ENCODE measurements at places on chromosomes 16 and 17.

- no peak for DNase-seq
Measured at GRCh38 chr17:44829523-44830358, at the start of gene GJC1. TSS of gene GJC1 (minus strand) at chr17:44830287. CDS start at chr17:44805817, 24,470 bp downstream.

DNA sequence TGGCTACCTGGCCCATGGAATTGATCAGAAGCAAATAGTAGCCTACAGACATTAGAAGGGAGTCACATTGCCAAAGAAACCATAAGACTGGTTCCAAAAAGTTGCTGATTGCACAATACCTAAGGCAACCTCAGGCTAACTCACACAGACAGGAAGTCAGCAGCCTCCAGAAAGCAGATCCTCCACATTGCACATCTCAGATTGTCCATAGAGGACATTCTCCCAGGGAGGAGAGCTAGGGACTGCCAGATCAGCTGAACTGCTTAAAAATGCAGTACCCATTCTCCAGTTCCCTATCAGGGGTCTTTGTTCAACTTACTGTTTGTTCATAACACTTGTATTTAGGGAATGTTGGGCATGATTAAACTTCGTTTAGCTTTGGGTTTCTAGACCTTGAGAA, 4.2 kb downstream of the CCL3 start:
- no peak for DNase-seq

DNA sequence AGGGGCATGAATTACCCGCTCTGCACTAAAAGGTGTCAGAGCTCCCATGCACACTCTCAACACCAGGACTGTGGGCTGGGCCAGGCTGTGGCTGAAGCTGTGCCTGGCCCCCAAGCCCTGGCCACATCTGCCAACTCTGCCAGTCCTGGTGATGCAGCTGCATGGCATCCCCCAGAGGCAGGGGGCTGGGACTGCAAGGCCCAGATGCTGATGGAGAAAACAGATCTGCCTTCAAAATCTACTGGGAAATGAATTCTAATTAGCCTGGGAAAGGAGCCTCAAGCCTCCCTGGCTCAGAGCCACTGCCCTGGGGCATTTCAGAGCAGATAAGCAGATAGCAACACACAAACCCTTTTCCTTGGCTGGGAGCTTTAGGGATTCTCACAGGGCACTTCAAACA, 3.4 kb downstream of the CHST6 start:
- peak; percentile 49 for DNase-seq

DNA sequence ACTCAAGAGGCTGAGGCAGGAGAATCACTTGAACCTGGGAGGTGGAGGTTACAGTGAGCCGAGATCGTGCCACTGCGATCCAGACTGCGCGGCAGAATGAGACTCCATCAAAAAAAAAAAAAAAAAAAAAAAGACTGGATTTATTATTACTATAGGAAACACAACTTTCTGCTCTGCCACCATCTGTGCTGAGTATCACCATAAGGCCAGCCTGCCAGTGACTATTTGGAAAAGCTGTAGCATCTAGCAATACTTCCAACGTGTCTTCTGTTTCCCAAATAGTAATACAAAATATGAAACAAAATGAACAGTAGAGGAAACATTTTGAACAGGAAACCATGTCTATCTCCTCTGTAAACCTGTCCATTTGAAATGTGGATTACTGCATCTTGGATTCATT, 43.6 kb upstream of the CRYM start:
- no peak for DNase-seq

GRCh38 chr17:44216173-44216572, 3.3 kb downstream of the UBTF start:
- no peak for DNase-seq

DNA sequence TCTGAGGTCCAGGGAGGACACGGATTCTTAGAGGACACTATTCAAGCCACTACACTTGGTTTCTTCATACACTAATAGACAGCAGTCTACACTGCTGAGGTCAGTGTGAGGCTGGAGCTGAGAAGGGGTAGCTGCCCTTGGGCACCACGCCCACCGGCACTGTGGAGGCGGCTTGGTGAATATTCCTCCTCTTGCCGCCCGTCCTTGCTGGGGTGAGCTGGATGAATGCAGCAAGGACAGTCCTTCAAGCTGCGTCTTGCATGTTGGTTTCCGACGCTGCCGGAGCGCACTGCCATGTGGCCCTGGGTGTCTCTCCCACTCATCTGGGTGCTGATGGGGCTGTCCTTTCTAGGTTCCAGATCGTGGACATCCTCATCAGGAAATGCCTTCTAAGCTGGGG, 2.6 kb downstream of the ZNF205 start:
- no peak for DNase-seq

DNA sequence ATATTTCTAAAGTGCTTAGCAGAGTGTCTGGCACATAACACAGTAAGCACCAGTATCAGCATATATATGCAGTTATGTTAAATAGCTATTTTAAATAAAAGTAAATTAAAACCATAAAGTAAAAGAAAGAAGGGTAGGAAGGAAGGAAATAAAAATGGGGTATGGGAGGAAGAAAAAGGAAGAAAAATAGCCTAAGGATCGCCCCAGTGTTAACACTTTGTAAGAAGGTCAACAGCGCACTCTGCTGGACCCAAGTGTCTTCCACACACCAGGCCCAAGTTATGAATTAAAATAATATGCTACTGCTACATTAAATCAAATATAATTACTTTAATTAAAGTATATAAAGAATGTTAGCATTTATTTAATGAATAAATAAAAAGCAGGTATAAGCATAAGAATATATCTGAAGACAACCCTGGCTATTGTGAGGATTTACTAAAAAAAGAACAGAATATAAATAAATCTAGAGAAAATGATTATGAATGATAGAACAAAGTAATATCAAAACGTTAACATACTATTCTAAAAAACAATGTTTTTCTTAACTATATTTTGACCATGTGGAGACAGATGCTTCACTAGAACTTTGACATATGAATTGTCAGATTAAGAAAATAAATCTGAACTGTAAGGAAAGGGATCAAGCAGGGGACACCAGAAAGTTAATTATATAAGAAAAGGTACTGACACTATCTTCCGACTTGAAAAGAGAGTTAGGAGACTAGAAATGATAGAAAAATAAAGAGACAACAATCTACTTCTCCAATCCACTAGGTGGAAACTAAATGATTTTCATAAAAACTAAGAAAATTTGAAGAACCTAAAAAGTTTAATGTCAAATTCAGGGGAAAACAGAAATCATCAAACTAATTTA, 25.9 kb downstream of the BRIP1 start:
- DNase-seq: no peak

- no peak for DNase-seq
Measured at GRCh38 chr17:59219370-59219769, 941 bp upstream of the GDPD1 start.

- DNase-seq: peak; percentile 97
Measured at GRCh38 chr17:45740553-45741330, 43.4 kb upstream of the CRHR1 start.

Data from NCI-H1436 treated with DMSO at 0.1 percent for 48 hours (cell line).